ENCODE measurements at places on chromosomes 1 and 21.

DNA sequence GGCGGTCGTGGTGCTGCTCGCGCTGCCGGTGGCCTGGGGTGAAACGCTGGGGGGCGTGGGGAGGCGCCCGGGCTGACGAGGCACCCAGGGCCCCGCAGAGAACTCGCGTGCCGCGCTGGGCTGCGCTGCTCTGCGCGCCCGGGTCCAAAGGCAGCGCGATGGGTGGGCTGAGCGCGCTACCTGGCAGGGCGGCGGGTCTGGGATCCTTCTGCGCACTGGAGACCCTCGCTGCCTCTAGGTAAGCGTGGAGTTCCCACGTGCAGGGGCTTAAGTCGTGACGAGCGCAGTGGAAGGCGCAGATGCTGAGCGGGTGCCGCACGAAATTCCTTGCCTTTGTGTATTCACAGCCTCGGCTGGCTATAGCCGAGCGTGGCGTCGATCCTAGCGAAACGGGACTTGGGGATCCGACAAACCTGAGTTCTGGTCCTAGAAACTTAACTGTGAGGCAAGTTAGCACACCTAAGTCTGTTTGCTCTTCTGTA lies 24.6 kb downstream of the CR1L start:
- no peak for DNase-seq

DNA sequence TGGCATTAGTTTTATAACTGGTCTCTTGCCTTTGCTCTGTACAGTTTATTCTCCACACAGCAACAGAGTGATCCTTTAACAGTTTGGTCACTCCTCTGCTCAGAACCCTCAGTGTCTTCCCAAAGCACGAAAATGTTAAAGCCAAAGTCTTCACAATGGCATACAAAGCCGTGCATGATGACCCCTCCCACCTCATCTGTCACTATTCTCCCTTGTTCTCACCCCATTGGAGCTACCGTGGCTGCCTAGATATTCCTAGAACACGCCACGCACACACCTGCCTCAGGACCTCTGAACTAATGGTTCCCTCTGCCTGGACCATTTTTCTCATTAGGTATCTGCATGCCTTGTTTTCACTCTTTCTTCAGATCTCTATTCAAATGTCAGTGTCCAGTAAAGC lies 8.6 kb upstream of the SEMA4A start:
- no peak for DNase-seq

- no peak for DNase-seq
Observed at GRCh38 chr1:183879966-183880365, 75.0 kb downstream of the RGL1 start.

DNA sequence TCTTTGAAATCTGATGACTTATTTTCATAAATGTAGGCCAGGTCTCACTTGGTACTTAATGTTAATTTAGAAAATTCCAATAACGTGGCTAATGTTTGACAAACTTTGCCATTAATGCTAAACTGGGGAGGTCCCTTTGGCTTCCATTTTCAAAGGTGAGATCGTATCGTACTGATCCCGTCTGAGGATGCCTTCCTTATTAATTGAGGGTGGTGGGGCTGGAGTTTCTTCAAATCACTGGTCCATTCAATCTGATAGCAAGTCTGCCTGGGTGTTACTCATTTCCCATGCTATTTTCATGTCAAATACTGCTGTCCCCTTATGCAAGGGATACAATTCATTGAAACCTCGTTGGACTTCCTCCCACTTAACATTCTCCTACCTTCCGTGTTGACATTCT lies 327.1 kb downstream of the DISC1 start:
- DNase-seq = no peak

DNA sequence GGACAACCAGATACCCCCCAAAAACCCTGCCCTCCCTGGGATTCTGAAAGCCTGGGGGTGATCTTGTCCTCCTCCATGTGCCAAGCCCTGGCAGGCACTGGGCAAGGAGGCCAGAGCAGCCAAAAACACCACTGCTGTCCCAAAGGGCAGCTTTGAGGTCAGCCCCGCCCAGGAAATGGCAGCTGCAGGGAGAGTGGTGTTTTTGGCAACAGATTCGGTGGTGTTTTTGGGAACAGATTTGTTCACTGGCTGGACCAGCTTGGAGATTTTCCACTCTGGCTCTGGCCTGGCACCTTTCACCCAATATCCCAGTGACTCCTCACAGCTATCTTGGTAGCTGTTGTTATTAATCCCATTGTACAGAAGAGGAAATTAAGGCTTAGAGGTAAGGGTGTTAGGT lies 34.7 kb downstream of the LRP8 start:
- DNase-seq = no peak
